ENCODE measurements at places on chromosomes 13 and 19.

GRCh38 chr13:35865341-35866240 is 265.6 kb downstream of the DCLK1 start:
- DNase-seq: no peak

DNA sequence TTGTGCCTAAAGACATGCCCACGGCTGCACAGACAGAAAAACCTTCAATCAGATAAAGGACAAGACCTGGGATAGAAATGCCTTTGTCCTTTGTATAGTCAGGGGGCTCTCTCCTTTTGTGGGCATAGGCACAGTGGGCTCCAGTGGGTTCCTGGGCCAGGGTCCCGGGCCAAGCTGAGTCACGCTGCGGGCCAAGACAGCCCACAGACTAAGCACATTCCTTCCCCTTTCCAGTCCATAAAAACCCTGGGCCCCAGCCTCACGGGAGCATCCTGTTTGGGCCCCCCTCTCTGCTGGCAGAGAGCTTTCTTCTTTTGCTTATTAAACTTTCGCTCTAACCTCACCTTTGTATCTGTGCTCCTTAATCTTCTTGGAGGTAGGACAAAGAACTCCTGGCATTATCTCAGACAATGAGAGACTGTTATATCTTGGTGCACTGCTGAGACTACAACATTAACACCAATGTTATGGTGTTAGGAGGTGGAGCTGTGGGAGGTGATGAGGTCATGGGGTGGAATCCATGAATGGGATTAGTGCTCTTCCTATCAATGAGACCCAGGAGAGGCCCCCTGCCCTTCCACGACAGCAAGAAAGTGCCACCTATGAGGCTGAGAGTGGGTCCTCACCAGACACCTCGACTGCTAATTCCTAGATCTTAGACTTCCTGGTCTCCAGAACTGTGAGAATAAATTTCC is 20.8 kb upstream of the FBXL3 start:
- no peak for DNase-seq

DNA sequence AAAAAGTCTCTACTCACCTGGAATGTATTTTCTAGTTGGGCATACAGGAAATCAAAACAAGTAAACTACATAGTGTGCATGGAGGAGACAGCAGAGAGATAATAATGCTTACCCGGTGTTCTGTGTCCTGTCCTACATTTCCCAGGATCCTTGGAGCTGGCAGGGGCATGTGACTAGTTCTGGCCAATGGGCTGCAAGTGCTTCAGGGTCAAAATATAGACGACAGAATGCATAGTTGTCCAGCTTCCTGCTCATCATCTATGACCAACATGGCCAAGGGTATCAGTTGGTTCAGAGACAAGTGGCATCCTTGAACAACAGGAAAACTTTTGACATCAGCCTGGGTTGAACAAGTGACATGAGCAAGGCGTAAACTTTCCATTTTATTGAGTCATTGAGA is 8.5 kb downstream of the ZNF317 start:
- DNase-seq: no peak

DNA sequence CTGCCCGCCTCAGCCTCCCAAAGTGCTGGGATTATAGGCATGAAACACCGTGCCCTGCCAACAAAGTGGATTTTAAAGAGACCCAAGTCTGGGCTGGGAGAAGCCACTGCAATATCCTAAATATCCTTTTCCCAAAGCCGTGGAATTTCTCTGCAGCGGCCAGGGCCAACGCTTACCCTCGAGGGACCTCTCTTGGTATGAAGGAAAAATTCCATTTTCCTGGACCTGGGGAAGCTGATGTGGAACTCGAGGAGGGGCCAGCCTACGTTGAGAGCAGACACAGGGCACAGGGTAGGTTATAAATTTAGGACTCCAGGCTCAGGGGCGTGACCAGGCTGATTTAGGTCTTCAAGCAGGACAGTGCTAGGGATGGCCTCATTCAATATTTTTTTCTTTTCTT is 17.7 kb upstream of the UPF1 start:
- DNase-seq: no peak

GRCh38 chr13:40933508-40934204 is 85.5 kb downstream of the ELF1 start:
- no peak for DNase-seq

- DNase-seq: peak; percentile 45
Observed at GRCh38 chr19:56132316-56132822, 8.7 kb upstream of the ZNF444 start.

- no peak for DNase-seq
Observed at GRCh38 chr13:58919551-58919950, 1244.2 kb downstream of the DIAPH3 start.

DNA sequence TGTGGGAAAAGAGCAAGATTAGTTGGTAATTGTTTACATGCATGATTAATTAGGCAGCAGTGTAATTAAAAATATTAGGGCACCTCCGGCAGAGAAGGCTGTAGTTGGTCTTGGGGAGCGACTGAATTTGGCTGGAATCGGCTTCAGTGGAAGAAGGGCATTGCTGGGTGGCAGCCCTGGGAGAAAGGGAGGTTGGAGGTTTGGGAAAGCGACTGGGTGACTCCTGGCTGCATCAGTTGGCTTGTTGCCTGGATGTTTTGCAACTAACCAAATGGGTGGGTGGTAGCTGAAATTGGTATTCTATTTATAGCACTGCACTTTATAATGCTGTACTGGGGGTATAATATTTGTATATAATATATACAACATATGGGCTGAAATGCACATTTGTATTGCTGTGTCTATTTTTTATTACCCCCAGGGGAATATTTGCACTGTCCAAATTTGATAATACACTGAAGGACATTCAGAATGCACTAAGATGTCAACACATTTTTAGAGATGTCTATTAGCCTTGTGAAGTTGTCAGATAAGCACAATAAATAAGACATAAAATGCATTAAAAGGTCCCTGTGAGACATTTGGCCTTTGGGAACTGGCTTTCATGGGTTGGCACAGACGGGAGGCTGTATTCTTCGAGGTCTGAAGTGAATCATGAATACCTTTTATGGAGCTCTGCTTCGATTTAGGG is 1.7 kb downstream of the B3GLCT start:
- no peak for DNase-seq

- no peak for DNase-seq
Observed at GRCh38 chr19:4977299-4978174, 8.6 kb downstream of the KDM4B start.

GRCh38 chr13:101486708-101487437 is 34.4 kb downstream of the ITGBL1 start:
- no peak for DNase-seq

DNA sequence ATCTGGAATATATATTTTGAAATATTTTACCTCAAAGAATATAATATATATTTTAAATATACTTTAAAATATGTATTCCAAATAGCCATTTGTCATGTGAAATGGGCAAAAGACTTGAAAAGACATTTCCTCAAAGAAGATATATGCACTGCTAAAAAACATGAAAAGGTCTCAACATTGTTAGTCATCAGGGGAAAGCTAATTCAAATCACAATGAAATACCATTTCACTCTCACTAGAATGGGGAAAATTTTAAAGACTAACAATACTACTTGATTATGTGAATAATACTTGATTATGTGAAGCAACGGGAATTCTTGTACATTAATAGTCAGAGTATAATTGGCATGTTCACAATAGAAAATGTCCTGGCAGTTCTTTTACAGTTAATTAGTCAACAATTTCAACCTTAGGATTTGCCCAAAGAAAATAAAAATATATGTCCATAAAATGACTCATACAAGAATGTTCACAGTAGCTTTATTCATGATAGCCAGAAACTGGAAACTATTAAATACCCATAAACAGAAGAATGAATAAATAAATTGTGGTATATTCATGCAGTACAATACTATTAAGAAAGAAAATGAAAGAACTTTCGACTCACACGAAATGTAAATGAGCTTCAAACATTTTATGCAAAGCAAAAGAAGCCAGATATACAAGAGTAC is 6.8 kb upstream of the KBTBD6 start:
- DNase-seq: no peak

DNA sequence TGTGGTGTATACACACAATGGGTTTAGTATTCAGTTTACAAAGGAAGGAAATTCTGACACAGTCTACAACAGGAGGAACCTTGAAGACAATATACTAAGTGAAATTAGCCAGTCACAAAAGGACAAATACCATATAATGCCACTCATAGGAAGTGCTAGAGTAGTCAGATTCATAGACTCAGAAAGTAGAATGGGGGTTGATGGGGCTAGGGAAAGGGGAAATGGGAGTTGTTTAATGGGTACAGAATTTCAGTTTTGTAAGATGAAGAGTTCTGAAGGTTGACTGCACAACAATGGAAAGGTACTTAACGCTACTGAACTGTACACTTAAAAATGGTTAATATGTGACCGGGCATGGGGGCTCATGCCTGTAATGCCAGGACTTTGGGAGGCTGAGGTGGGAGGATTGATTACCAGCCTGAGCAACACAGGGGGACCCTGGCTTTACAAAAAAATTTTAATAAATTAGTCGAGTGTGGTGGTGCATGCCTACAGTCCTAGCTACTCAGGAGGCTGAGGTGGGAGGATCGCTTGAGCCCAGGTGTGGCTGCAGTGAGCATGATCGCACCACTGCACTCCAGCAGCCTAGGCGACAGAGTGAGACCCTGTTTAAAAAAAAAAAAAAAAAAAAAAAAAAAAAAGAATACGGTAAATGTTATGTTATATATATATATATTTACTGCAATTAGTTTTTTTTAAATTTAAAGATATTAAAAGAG is 45.0 kb downstream of the SLC15A1 start:
- no peak for DNase-seq

GRCh38 chr19:55088021-55088451 is 12.4 kb downstream of the EPS8L1 start:
- DNase-seq: no peak

DNA sequence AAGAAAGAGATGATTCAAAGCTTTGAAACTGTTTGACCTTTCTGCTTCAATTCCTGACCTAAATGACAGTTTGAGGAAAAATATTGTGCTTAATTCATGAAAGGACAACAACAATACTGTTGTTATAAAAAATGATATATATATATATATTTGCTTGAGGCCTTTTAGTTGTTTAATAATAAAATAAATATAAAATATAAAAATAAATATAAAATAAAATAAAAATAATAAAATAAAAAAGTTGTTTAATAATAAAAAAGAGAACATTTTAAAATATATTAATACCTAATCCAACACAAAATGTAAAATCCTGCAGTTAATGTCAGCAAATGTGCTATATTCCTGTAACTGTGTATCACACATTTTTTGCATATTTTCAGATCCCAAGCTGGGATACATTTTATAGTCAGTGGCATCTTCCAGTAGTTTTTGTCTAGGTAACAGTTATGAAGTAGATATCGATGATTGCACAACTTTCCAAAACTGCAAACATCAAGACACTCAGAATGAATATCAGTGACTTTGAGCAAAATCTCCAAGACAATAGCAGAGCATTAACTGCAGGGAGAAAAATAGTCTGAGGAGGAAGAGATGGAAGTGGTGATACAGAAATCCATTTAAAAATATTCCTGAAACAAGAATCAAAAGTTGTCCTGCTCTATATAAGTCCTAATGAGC is 375.5 kb upstream of the KLHL1 start:
- DNase-seq: no peak

Measured in heart right ventricle (tissue), 16 donors.